CD4-positive, alpha-beta T cell treated with Interleukin-1 beta for 1 hour (primary cell): ENCODE measurements at places on chromosomes 7 and 10.

DNA sequence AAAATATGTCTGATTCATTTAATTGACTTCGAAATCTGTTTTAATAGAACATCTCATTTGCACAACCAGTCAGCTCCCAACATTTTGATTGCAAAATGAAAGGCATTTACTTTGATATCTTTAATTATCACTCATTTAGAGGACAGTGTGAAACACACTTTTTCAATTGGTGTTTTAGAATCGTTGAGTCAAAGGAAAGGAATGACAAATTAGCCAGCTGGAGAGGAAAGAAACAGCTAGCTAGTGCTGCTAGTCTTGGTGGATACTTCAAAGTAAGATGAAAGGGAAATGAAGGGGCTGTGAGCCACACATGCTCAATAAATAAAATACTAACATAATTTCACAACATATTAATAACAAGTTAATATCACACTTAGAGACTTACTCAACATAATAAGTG lies 570.2 kb downstream of the PHTF2 start:
- DNase-seq: no peak

DNA sequence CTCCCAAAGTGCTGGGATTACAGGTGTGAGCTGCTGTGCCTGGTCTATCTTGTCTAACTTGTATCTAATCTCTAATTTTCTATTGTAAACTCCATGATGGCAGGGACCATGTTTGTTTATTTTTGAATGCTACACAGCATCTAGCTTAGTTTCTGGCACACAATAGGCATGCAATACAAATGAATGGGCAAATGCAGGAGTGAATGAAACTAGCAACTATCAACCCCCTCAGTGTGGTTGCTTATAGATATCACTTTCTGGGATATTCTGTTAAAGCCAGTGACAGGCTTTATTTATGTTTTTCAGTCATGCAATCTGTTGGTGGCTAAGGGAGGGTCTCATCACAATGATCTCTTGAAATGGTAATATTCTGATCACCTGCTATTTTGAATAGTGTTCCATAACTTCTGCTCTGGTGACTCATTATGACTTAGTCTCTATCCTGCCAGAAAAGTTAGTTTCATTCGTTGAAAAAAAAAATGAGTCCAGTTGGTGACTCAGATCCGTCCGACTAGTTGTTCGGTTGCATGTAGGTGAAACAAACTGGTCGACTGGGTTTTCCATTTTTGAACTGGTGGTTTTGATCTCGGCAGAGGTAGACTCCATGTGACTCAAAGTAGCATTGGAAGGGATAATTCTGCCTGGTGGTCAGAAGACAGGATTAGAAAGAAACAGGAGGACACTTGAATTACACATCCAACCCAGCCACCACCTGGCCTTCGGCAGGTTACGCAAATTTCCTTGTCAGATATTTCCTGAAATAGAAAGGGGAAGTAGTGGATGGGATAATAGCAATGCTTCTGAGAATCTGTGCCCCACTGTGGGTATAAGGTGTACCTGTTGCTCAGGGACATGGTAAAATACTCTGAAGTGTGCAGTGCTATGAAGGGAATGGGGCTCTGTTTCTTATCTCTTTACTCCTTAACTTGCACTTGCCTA lies 76.8 kb downstream of the GATA3 start:
- DNase-seq: no peak

DNA sequence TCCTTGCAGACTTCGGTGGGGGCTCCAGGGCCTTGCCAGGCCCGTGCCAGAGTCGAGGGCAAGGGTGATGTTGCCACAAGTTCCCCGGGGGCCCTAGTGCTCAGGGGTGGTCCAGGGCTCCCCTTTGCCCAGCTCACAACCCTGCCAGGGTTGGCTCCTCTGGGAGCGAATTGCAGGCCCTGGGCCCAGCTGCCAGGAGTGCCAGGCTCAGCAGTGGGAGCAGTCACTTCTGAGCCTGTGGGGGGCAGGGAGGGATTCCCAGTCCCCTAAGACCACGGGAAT lies 43.8 kb downstream of the TCERG1L start:
- DNase-seq: no peak

GRCh38 chr10:6576326-6576725 lies 3.8 kb downstream of the PRKCQ start:
- no peak for DNase-seq

GRCh38 chr10:70258216-70258615 lies 25.0 kb upstream of the PPA1 start:
- no peak for DNase-seq

- no peak for DNase-seq
These were observed 302 bp upstream of the EN2 start for GRCh38 chr7:155457544-155458110.

DNA sequence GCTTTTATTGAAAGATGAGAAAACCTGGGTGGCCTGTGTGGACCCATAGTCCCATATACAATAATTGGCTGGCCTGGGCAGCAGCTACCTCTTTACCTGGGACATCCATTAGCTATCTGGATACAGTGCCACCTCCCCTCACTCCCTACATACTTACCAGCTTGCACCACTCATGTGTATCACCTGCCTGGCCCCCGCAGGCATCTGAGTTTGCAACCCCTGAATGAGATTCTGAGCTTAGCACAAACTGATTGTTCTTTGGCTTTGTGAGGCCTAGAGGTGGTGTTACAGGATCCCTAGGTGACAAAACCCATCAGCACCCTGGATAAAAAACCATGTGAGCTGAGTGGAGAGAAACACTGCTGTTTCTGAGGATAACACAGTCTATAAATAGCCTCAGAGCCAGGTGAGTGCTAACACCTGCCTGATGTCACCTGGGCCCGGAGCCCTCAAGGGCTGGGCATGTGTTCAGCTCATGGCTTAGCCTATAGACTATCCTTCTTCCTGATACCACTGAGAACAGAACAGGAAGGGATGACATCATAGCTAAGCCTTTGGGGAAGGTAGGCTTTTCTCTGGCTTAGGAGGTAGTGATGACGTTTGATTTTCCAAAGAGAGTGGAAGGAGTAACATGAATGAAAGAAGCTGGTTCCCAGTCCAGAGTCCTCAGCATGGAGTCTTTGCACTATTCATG lies 2.6 kb upstream of the PPIF start:
- no peak for DNase-seq

GRCh38 chr10:110150981-110151380 lies 56.4 kb upstream of the MXI1 start:
- no peak for DNase-seq

DNA sequence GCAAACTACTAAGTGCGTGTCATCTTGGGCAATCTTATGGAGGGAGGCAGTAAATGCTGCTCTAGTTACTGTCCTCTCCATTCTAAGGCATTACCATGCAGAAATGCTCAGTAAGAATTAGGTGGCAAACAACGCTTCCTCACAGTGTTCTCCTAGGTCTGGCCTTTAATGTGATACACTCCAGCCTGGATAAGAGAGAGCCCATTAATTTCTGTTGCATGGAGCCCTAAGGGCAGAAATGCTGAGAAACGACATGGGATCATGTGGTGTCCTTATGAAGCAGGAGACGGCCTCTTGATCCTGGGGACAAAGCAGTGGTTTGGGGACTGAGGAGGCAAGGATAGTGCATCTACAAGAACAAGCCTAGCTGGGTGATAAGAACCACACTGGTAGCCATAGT lies 44.0 kb downstream of the SLC25A13 start:
- DNase-seq: no peak

GRCh38 chr10:14753441-14753840 lies 21.3 kb downstream of the FAM107B start:
- DNase-seq: no peak

DNA sequence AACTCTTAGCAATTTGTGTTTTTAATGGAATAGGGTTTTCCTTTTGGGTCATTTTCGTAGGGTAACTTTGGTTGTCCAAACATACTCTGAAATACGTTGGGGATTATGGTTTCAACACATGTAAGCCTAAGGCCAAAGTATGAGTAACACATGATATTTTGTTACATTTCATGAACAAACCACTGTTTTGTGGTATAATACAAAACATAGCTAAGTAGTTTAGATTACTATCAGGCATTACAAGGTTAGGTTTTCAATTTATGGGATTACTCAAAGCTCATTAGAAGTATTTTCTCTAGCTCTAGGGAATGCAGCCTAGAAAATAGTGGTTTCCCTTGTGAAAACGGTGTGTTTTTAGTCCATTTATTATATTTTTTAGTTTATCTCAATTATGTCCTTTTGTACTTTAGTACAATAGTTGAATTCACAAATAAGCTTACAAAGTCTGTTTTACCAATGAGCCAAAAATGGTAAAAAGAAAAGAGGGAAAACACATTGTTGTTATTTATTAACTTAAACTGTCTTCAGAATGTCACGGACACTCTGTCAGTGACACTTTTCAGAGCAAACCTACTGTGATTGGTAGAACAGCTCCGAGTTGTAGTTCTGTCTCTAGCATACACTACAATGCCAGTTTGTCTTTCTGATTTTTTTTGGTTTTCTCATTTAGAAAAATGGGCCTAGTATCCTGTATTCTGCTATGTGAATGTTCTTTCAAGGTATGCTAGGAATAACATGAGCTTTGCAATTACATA lies 473.7 kb downstream of the SUGCT start:
- DNase-seq: no peak
